ENCODE measurements at places on chromosomes 3 and 15.

GRCh38 chr3:188219147-188219546 is 65.2 kb downstream of the LPP start:
- DNase-seq = no peak

DNA sequence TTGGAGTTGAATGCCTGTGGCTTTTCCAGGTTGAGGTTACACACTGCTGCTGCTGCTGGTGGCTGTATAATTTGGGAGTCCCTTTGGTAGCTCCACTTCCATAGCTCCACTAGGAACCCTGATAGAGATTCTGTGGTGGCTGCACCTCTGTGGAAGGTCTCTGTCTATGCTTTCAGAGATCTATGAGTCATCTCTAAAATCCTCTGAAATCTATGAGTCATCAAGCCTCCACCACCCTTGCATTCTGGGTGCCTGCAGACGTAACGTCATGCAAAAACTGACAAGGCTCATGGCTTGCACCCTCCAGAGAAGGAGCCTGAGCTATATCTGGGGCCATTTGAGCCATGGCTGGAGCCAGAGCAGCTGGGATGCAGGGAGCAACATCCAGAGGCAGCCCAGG is 1037.0 kb upstream of the CFAP20DC start:
- no peak for DNase-seq

- no peak for DNase-seq
These were observed 8.7 kb downstream of the CTDSPL2 start for GRCh38 chr15:44435893-44436667.

DNA sequence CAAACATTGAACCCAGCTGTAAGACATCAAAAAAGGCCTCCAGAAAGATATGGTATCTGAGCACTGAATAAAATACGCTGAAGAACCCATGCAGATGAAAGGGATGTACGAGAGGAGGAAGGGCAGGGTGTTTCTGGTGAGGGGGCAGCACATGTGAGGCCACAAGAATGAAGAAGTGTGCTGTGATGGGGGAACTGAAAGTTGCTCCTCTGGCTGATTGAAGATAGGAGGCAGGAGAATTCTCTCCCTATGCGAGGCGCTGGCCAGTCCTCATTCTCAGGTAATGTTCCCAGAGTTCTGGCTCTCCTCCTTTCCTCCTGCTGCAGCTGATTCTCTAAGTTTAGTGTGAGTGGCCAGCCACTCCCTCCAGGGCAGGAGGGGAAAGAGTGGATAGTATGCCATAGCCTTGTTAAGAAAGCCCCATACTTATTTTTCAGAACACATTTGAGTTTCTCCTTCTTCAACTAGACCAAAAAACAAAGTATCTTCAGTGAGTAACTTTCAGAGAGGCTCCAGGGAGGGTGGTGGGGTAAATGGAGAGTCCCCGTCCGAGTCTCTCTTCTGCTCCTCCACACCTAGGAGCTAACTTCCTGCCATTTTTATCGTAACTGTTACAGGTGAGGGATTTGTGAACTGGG is 26.9 kb upstream of the MYO1E start:
- peak; percentile 74 for DNase-seq

- no peak for DNase-seq
These were observed 259.5 kb downstream of the THRB start for GRCh38 chr3:24235121-24235520.

DNA sequence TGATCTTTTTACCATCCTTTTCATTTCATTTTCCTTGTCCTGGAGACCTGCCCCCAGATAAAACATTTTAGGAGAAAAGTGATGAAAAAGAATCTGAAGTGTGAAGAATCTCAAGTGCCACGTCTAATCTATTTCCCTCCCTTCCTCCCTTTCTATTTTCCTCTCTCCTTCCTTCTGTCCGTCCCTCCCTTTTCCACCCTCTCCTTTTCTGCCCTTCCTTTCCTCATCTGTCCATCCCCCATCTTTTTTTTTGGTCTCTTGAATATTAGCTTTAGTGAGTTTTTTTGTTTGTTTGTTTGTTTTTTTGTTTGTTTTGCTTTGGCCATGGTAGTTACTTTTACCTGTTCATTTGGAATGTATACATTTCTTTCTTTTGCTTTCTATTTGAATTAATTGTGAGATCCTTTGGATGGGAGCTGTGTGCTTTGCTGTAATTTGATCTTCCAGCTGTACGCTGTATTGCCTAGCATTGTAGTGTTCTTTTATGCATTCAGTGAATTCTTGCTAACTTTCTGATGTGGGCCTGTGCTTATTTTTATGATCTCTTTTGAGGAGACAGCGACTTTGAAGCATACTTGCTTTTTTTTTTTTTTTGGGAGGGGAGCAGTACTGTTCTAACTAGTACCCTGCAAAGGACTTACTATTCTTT is 19.2 kb downstream of the CDIN1 start:
- DNase-seq = no peak

DNA sequence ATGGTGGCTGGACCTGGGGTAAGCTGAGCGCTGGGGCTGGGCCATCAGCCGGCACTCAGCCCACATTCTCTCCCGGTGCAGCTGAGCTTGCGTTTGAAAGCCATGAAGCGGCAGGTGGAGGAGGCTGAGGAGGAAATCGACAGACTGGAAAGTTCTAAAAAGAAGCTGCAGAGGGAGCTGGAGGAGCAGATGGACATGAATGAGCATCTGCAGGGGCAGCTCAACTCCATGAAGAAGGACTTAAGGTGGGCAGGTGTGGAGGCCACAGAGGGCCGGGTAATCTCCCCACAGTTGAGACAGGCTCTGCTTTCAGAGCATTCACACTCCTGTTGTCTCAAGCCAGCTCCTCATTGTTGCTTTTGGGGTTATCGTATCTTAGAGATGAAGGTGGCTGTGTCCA is 45.7 kb upstream of the MYZAP start:
- no peak for DNase-seq

DNA sequence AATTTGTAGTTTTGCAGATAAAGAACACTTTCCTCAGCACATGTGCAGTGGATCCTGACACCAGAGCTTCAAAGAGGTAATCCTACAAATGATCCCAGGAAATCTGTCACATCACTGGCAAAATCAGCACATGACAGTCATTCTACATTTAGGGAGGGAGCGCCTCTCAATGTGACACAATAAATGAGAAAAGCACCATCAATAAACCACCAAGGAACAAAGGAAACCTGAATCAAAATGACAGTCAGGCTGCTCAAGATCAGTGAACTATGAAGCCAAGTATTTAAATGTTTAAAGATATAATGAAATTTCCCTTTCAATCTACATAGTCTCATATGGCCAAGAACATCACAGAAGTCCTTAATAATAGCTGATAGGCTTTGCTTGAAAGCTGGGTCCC is 119.5 kb downstream of the LRRN1 start:
- no peak for DNase-seq

- DNase-seq = no peak
These were observed 28.4 kb upstream of the AKAP13 start for GRCh38 chr15:85351965-85352364.

DNA sequence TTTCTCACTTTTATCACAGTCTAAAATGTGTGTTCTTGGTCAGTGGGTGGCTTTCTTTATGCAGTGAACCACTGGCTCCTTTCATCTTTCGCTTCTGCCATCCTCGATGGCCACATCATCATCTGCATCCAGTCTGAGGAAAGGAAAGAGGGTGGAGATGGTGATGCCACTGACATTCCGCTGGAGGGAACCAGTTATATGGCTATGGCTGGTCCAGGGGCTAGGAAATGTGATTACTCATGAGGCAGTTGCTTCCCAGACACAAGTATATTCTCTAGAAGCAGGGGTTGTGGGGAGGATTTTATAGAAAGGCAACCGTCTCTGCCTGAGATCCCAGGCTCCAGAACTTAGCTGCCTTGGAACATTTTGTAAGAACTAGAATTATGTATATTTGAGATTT is 246.7 kb upstream of the AZI2 start:
- no peak for DNase-seq

DNA sequence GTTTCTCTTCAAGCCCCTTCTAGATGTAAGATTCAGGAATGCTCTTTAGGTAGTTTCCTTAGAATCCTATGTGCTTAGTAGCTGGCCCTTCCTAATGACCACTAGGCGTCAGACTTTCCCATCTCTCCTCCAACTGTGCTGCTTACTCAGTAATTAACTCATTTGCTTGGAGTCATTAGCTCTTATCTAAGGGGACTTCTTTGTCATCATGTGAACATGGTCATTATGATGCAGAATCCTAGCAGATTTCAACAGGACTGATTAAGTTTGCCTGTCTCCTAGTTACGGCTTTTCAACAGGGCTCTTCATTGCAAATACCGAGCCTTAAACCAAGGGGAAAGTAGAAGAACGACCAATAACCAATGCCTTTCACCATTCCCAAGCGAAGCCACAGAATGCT is 46.4 kb downstream of the GJD2 start:
- DNase-seq = no peak

- no peak for DNase-seq
These were observed 2.9 kb downstream of the TNFSF10 start for GRCh38 chr3:172520301-172520831.

DNA sequence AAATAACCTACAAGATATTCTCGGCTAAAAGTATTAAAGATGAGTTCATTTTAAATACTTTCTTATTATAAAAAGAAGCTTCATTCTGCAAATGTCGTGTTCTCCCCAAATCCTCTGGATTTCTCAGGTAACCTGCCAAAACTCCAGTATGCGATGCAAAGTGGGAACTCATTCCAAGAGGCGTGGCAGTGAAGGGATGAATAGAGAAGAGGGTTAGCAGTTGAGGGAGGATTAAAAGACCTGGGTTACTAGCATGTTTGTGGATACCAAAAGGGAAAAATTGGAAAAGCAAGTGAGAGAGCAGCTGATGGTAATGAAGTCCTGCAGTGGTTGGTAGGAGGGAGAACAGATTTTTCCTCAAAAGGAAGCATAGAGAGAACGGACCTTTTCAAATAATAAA is 61.6 kb downstream of the ATP2C1 start:
- no peak for DNase-seq
